GM12892 (cell line): ENCODE measurements at places on chromosomes 5 and 9.

DNA sequence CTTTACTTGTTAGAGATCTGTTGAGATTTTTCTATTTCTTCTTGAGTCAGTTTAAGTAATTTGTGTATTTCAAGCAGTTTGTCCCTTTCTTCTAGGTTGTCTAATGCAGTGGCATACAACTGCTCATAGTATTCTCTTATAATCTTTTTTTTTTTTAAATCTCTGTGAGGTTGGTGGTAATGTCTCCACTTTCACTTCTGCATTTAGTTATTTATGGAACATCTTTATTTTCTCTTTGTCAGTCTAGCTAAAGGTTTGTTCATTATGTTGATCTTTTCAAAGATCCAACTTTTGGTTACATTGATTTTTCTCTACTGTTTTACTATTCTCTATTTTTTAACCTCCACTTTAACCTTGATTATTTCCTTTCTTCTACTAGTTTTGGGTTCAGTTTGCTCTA is 13.8 kb downstream of the FOXE1 start:
- no peak for DNase-seq

- DNase-seq: no peak
These were observed 262.9 kb upstream of the PTPRD start for GRCh38 chr9:10875752-10876151.

DNA sequence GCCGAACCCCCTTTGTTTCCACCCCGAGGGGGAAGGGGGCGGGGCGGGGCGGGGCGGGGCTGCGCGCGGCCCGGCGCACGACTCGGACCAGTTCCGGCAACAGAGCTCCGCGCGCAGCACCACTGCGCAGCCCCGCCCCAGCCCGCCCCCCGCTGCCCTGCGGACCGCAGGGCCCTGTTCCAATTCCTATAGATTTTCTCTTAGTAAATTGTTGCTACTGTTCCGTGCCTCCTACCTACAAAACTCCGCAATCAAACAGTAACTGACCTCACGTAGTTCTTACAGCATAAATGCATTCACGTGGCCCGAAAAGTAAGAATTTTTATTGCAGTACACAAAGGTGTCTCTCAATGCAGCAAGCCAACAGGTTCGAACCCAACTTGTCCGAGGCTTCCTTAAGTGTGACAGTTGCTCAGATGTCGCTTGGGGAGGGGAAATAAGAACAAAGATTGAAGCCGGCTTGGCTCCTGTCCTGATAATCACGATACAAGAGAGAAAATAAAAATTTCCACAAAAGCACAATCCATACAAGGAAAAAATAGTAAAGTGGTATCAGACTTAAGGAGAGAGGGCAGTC is 1.2 kb upstream of the RNF38 start:
- peak; percentile 73 for DNase-seq

- DNase-seq: no peak
These were observed 37.3 kb downstream of the CSF2 start for GRCh38 chr5:132110930-132111329.

DNA sequence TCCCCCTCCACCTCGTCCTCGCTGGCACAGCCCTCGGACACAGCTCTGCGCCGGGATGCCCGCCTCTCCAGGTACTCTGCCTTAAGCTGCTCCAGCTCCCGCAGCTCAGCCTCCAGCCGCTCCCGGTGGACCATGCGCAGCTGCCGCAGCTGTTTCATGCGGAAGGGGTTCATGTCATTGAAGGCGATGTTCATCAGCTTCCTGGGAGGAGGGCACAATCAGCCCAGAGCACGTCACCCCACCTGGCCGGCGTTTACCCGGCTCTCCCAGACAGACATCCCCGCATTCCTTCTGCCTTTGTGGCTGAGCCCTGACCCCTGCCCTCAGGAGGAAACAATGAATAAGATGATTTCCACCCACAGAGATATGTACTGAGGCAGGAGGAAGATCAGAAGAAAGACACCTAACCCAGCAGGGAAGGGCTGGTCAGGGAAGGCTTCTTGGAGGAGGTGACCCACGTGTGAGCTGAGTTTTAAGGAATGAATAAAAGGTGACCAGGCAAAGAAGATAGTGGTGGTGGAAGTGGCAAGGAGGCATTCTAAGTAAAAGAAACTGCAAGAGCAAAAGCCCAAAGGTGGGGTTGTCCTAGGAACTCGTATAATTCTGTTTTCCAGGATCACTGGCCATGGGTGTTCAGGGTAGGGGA is 7.1 kb upstream of the CORO2A start:
- no peak for DNase-seq

- no peak for DNase-seq
These were observed 85.6 kb downstream of the DAB2IP start for GRCh38 chr9:121736934-121737462.

- DNase-seq: no peak
These were observed 43.8 kb downstream of the WHRN start for GRCh38 chr9:114461468-114461867.

GRCh38 chr5:124725040-124725434 is 21.4 kb downstream of the ZNF608 start:
- no peak for DNase-seq

DNA sequence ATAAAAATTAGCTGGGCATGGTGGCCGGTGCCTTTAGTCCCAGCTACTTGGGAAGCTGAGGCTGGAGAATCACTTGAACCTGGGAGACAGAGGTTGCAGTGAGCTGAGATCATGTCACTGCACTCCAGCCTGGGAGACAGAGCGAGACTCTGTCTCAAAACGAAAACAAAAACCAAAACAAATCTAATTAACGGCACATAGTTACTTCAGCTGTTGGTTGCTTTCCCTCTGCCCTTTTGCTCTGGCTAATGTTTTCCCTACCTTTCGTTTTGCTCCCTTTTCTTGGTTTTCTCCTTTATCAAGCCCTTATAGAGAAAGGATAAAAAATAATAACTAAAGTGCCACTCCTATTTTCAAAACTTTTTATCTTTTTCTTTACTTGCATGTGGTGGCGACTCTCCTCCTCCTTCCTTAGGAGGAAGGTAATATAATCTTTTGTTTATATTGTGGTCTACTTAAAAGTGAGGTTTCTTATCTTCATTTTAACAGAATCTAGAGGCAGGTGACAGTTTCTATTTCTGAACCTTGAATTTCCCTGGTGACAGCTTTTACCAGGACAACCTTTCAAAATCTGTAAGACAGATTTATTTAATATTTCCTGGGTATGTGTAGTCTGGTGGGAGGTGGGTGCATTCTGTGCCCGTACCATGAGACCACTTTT is 125.4 kb downstream of the ARHGEF28 start:
- DNase-seq: no peak

DNA sequence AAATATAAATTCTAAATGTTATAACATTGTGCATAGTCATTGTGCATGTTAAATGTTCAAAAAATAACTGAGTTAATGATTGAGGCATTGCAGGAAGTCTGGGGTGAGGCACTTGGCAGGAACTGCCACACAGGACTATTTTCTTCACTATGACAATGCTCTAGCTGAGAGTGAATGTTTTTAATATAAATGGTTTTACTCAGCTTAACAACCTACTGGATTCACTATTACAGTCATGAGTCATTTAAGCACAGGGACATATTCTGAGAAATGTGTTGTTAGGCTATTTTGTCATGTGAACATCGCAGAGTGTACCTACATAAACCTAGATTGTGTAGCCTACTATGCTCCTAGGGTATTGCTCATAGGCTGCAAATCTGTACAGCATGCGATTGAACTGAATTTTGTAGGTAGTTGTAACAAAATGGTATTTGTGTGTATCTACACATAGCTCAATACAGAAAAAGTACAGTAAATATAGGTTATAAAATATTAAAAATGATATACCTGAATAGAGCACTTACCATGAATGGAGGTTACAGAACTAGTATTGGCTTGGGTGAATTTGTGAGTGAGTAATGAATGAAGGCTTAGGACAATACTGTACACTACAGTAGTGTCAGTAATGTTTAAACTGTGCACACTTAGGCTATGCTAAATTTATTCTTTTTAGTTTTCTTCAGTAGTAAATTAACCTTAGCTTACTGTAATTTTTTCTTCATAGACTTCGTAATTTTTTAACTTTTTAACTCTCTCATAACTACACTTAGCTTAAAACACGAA is 346.1 kb upstream of the PTGER4 start:
- DNase-seq: no peak

GRCh38 chr5:153797484-153797883 is 241.2 kb downstream of the FAM114A2 start:
- peak; percentile 5 for DNase-seq

GRCh38 chr5:103600086-103600485 is 37.5 kb upstream of the NUDT12 start:
- DNase-seq: no peak

DNA sequence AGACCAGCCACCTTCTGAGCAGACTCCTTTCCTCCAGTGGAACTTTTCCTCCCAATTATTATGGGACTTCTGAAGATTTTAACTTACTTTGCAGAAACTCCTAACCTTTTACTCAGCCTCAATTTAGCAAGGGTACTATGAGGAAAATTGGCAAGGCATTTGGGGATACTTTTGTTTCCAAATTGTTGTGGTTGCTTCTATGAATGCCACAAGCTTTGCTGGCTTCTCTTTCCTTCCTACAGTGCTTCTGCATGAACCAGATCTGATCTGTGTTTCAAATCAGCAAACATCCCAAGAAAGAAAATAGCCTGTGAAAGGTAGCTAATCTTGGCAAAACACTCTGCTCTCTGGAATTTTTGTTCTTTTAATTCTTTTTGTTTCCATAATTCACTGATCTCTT is 57.3 kb upstream of the TAF11L2 start:
- DNase-seq: no peak

GRCh38 chr5:126253406-126253805 is 169.8 kb upstream of the GRAMD2B start:
- DNase-seq: no peak

DNA sequence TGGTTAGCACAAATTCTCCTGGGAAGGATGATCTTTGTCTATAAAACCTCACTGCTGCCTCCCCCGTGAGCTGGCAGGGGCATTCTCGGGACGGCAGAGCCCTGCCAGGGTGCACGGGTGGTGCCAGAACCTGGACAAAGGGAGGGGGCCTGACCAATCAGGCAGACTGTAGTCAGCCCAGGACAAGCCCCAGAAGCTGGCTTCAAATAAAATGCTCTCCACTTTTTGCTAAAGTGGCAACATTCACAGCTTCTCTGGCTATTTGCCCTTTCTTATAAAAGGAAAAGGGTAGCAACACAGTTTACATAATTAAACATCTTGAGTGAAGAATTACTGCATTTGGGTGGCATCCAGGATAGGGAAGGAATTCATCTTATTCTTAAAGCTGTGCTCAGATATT is 14.4 kb downstream of the IL9 start:
- no peak for DNase-seq

- DNase-seq: peak; percentile 31
These were observed 15.0 kb upstream of the PTBP3 start for GRCh38 chr9:112348257-112349007.

- DNase-seq: no peak
These were observed 26.8 kb upstream of the TXNDC8 start for GRCh38 chr9:110364451-110364850.

- DNase-seq: no peak
These were observed 255.3 kb downstream of the SYK start for GRCh38 chr9:91056917-91057316.

- no peak for DNase-seq
These were observed 286.0 kb downstream of the CYLC2 start for GRCh38 chr9:103281126-103281525.

DNA sequence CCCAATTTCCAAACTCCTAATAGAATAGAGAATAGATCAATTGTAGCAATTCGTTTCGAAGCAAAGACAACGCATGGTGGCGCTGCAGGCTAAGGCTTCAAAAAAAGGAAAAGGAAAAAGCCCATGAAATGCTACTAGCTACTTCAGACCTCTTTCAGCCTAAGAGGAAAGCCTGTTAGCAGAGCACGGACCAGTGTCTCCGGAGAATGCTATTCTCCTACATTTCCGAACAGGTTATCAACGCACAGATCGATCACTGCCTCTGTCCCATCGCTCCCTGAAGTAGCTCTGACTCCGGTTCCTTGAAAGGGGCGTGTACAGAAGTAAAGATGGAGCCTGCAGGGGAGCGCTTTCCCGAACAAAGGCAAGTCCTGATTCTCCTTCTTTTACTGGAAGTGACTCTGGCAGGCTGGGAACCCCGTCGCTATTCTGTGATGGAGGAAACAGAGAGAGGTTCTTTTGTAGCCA is at the start of gene PCDHB15:
Gene PCDHB15 (plus strand): TSS at position 146 of the 468 bp plus-strand sequence. CDS start 184 bp downstream, at position 330.
- DNase-seq: no peak

DNA sequence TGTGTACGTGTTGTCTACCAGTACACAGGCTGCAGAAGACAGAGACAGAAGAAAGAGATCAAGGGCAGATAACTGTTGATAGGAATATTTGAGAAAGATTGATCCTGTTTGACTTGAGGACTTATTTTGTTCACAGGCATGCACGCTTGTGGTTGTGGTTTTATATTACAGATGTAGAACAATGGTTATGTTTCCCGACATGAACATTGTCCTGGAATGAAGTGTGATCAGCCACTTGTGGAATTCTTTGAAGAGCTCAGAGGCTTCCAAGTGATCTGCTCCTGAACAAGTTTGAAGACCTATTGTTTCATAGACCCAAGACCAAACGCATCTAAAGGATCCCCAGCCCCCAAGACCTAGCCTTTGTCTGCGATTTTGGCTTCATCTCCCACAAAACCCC is 13.7 kb downstream of the TEX53 start:
- no peak for DNase-seq

DNA sequence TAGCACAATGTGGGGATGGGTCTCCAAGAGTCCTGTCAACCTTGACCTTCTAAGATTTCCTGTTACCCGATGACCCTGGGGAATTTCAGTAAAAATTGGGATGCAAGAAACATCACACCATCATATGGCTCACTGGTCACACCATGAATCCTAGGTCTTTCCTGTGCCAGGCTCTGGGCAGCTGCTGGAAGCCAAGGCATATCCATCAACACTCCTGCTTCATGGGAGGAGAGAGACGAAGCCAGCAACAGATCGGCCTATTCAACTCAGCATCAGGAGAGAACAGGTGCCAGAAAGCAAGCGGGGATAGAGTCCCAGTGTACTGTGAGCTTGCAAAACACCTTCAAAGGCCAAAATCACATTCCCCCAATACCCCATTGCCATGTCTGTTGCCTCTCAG is 6.5 kb upstream of the NEK6 start:
- no peak for DNase-seq

- no peak for DNase-seq
These were observed 215.1 kb downstream of the CD180 start for GRCh38 chr5:66981266-66982055.

DNA sequence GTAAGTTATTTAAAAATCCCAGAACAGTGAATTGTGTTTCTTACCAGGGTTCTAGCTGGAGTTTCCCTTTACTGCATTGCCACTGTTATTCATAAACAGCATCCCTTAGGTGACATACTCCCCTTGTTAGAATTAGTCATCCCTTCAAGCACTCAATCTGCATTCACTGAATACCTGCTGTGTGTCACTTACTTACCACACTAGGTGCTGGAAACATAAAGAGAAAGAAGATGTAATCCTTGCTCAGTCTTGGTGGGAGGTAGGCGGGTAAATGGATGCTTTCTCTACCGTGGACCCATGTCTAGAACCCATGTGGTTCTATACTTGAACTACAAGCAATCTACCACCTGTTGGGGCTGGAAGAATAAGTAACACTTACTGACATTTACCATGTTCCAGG is 371.6 kb downstream of the KDM4C start:
- no peak for DNase-seq

DNA sequence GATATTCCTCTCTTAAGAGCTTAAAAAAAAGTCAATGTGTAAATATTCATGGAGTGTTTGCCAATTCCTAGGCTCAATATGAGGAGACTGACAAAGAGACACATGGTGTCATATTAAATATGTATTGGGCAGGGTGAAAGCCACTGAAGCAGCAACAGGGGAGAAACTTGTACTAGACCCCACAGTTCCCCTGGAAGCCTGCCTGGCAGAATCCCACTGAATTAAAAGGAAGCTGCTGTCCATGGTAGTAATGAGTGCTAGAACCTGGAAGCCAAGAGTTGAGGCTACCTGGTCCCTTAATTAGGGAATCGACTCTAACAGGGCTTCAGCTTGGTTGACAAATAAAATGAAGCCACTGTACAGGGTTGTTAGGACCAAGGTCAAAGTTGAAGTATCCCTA is 129.4 kb upstream of the GPR151 start:
- no peak for DNase-seq
